Stimulated activated CD8-positive, alpha-beta memory T cell treated with anti-CD3 and anti-CD28 coated beads, Interleukin-4, amount 100 ng/mL, for 1 hour (primary cell): ENCODE measurements at places on chromosomes 1 and 21.

DNA sequence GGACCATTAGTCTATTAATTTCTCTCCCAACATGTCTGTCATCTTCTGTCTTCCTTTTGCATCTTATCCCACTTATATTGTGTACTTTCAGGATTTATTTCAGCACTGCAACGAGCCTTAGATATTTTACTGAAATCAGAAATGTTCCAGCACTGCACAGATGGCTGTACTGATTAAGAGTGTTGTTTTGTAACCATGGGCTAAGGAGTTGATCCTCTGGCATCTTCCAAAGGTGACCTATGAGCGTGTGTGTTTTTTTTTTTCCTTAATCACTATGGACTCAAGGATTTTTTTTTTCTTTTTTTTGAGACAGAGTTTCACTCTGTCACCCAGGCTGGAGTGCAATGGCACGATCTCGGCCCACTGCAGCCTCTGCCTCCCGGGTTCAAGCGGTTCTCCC is 7.1 kb upstream of the DDX59 start:
- no peak for DNase-seq

DNA sequence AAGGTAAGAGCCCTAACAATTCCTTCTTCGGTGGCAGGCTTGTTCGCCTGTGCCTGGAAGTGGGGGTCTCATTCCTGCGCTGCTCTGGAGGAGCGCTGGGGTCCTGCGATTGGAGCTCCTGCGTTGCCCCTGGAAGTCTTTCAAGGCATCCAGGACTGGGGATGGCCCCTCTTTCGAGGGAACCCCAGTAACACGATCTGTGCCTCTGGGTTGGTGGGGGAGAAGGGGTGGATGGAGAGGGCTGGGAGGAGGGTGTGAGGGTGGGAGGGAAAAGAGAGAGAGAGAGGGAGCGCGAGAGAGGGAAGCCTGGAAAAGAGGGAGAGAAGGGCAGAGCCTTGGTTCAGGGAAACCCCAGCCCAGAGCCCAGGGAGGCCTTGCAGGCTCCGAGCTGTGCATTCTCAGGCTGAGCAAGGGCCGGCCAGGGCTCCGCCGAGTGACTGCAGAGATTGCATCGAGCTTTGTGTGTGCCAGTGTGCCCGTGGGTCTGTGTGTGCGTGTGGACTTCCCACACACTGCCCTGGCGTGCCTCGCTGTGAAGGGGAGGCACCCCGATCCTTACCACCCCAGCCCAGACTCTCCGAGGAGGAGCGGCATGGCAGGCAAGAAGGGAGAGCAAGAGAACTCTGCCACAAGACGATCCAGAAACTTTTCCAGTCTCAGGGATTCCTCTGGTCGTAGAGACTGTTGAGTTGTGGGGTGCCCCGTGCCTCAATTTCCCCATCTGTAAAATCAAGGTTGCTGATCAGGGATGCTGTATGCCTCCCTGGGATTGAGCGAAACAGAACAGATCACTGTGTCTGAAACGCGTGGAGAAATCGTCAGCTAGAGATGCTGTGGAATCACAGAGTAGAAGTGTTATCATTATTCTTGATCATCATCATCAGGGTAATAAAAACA is 619 bp downstream of the BCL9 start:
- no peak for DNase-seq

- DNase-seq = no peak
Measured at GRCh38 chr1:214022229-214022791, 34.5 kb downstream of the PROX1 start.

DNA sequence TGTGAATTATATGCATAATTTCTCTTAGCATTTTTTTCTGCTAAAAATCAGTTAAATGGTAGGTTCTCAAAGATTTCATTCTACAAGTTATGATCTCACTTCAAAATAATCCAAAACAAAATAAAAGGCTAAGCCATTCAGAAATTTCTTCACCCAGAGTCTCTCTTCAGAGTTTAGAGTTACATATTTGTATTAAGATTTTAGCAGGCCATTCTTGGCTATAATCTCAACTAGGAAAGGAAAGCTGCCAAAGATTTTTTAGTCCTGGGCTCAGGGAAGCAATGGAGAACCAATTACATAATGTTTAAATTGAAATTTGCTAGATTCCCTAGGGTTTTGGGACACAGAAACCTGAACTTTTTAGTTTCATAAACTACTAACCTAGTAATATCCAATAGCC is 245.0 kb downstream of the USH2A start:
- DNase-seq = no peak

DNA sequence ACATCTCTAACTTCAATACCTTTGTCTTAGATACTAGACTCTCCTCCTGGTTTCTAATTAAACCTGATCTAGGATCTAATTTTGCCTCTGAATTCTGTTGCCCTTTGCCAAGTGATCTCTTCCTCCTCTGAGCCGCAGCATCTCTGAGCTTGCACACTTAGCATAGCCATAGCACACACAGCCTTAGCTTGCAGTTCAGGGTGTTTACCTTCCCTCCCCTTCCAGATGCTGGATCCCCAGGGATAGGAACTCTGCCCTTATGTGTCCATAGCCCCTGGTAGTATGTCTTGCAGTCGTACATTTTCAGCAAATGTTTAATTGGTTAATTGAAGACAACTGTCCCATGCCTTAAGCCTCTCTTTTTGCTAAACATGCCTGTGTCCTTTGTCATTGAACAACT is 30.3 kb downstream of the SELL start:
- no peak for DNase-seq

DNA sequence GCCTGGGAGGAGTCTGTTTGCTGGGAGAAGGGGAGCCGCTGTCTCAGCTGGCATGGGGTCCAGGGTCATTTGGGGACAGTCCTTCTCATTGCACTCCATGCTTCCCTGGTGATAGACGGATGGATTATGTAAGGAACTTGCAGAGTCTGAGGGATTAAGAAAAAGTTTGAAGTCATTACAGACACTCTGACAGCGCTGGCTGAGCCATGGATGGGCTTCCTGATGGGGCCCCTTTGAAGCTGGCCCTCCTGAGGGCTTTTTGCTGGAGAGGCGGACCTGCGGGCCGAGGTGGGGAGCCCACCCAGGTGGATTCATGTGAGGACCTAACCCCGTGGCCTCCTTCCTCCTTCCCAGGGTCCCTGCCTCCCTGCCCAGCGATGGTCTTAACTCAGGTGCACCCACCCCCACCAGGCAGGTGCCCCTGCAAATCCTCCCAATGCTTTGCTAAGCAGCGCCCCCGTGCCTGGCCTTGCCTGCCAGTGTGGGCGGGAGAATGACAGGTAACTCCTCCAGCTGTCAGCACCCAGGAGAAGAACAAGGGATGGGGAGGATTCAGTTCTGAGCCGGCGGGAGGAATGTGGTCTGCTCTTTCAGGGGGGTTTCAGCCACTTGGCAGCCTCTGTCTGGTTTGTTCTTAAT is 24.2 kb upstream of the C1orf174 start:
- no peak for DNase-seq

- DNase-seq = no peak
Measured at GRCh38 chr1:51734896-51735745, 118.2 kb downstream of the OSBPL9 start.

GRCh38 chr1:91541918-91542533 is 41.4 kb downstream of the CDC7 start:
- DNase-seq = no peak

- no peak for DNase-seq
Measured at GRCh38 chr21:38922474-38923235, 116.9 kb downstream of the ETS2 start.

DNA sequence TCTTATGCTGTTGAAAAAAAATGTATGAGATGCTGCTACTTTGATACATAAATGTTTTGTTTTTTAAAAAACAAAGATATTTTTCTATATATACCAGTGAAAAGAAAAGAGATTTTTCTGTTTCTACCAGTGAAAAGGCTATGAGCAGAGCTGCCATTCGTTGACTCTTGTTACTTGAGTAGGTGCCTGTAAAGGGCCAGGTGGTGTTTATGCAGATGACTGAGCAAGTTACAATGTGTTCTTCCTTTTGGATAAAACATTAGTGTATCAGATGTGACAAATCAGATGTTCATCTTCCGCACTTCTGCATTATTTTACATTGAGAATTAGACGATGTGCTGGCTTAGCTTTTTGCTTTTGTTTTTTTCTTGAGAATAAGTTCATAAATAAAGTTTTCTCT is 45.4 kb downstream of the BARHL2 start:
- no peak for DNase-seq

DNA sequence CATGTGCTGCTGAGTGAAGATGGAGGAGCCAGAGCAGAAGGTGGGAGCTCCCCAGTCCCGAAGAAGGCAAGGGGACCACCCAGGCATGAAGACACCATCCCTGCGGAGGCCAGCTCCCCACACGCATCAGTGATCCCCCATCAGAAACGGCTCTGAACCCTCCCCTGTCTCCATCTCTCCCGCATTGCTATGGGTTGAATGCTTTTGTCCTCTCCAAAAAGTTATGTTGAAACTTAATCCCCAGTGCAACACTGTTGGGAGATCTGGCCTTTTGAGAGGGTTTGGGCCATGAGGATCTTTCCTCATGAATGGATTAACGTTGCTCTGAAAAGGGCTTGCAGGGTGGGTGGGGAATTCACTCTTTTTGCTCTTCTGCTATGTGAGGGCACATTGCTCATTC is 147.6 kb downstream of the AJAP1 start:
- no peak for DNase-seq

DNA sequence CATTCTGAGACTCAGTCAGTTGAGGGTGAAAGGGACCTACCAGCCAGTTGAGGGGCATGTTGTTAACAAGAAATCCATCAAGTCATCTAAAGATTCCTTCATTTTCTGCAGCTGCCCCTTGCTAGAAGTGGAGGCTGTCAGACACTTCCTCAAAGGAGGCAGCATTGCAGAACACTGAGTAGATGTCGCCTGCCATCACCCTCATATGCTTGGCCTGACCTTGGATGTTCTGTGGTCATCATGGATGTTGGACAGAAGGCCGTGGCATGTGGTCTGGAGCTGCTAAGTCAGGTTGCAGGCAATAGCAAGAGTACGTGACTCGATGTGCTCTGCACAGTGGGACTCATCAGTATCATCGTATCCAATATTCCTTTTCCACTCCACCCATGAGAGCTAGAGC is 70.6 kb downstream of the GATAD2B start:
- DNase-seq = no peak

GRCh38 chr1:195723796-195724194 is 884.4 kb downstream of the KCNT2 start:
- DNase-seq = no peak

DNA sequence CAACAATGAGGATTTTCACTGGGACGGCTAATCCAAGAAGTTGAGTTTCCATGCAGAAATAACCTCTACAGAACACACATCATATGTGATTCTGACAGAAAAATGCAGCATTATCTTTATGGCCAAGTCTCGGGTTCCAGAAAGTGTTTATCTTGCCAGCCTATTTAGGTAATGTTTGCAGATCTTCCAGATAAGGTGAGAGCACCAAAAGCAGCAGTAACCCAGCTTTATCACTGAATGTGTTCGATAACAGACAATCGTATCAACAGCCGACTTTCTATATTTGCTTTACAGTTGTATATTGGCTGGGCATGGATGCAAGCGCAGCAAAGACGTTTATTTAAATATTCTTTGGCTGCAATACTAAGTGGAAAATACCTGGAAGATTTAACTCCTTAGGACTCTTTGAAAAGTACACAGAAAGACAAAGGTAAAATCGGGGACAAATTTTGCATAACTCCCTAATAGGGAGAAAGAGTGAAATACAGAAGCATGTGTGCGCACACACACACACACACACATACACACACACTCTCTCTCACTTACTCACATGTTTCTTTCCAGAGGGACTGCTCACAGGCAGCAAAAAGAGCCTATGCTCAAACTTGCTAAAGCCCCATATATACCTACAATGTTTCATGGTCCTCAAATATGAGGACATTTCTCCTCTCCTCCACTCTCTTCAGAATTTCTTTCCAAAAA is 3.0 kb upstream of the CTSK start:
- no peak for DNase-seq

DNA sequence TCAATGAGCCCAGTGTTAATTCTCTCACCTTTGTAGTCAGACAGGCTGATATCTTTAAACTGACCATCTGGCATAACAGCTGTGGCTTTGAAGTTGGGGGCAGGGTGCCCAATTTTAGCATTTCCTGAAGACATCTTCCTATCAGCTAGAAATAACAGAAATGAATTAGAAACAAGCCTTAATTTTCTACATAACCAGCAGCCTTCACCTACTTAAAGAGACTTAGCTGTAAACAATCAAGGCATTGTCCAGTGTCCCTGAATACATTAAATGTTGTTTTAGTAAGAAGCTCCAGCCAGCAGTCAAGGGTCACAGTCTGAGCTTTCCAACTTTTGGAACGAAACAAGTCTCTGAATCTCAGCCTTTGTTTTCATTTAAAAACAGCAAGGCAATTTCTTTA is 2.8 kb downstream of the PRDX1 start:
- no peak for DNase-seq

- DNase-seq = peak; percentile 85
Measured at GRCh38 chr1:206583707-206584648, 28.3 kb downstream of the EIF2D start.

DNA sequence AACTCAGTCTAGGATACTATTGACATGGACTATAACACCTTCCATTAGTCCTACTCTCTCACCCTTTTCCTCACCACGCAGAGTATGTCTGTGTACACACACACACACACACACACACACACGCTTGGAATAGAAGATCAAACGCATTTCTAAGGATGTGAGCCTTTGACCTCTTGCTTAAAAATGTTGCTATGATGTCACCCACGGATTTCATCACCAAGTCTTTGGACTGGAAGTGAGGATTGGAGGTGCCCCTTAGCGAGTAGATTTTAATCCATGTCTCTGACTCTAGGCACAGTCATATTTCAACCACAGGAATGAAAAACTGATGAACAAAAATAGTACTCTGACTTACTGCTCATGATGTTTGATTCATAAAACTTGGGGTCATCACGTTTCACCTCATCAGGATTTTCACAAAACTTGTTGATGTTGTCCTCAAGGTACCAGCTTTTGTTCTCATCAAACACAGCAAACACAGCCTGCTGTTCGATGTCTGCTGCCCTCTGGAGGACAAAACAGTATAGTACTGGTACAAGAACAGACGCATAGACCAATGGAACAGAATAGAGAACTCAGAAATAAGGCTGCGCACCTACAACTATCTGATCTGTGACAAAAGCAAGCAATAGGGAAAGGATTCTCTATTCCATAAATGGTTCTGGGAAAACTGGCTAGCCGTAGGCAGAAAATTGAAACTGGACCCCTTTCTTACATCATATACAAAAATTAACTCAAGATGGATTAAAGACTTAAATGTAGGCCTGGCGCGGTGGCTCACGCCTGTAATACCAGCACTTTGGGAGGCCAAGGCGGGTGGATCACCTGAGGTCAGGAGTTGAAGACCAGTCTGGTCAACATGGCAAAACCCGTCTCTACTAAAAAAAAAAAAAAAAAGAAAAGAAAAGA is 39.9 kb downstream of the F5 start:
- peak; percentile 9 for DNase-seq

GRCh38 chr1:75198761-75199160 is 64.6 kb downstream of the LHX8 start:
- DNase-seq = no peak

- no peak for DNase-seq
Measured at GRCh38 chr1:86825319-86825718, 88.6 kb downstream of the SELENOF start.

GRCh38 chr1:90236493-90236892 is 241.6 kb downstream of the ZNF326 start:
- DNase-seq = no peak
